ENCODE measurements at places on chromosomes 11 and 22. TPM values are rescaled to one million over a fixed set of nuclear protein-coding genes. Genes with fewer than 3 reads are reported as not detected.

DNA sequence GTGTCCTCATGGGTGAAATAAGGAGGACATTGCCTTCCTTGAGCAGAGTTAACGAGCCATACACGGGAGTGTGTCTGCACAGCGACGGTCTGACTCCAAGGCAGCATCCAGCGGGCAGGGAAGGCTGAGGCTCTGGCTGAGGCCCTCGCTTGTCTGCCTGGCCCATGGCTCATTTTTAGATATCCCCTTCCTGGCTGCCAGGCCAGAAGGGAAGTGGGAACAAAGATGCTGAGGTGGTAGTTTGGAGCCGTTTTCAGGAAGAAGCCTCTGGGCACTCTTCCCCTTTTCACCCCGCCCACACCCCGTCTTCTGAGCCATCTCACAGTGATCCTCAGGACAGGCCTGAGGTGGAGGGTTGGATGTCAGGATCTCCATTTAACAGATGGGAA is 3.0 kb upstream of the SLCO2B1 start:
- H3K36me3 ChIP-seq = no peaks in the 10 kb centered on the region
- no peak overlapping the region for H3K4me3 ChIP-seq
- DNase-seq = no peak
- H3K27me3 ChIP-seq = no peaks in the 10 kb centered on the region
- peaks cover 18% of the 10 kb centered on the region for H3K4me1 ChIP-seq

GRCh38 chr22:28443526-28443876 is 236.1 kb downstream of the TTC28 start:
- H3K36me3 ChIP-seq = no peaks in the 10 kb centered on the region
- peaks cover 12% of the 10 kb centered on the region for H3K4me1 ChIP-seq
- no peak overlapping the region for H3K4me3 ChIP-seq
- no peak overlapping the region for H3K27ac ChIP-seq

DNA sequence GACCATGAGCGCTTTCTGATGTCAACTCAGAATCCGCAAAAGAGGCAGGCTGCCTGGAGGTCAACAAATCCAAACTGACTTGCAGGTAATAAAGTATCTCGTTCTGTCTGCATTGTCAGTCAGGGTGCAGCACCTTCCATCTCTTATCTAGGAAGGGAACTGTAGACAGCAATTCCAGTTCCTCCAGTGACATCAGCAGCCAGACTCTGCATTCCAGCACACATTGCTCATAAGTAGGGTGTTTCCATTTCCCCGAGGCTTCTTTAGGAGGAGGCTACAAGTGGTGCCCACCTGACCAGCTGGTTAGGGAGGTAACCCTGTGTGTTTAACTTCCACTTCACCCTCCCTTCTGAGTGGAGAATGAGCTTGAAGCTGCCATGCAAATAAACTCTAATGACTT is 53.3 kb downstream of the NTM start:
- no peaks in the 10 kb centered on the region for H3K27me3 ChIP-seq
- H3K27ac ChIP-seq = no peak overlapping the region
- H3K4me1 ChIP-seq = no peaks in the 10 kb centered on the region
- H3K4me3 ChIP-seq = no peak overlapping the region

GRCh38 chr22:30712094-30712493 is 17.4 kb downstream of the OSBP2 start:
- DNase-seq = no peak
- H3K36me3 ChIP-seq = no peaks in the 10 kb centered on the region
- no peaks in the 10 kb centered on the region for H3K4me1 ChIP-seq
- H3K27me3 ChIP-seq = no peaks in the 10 kb centered on the region

GRCh38 chr11:69088676-69089146 is 40.0 kb downstream of the TPCN2 start:
- no peaks in the 10 kb centered on the region for H3K27me3 ChIP-seq
- DNase-seq = peak; percentile 46
- H3K27ac ChIP-seq = no peak overlapping the region
- H3K4me3 ChIP-seq = no peak overlapping the region
- H3K4me1 ChIP-seq = no peaks in the 10 kb centered on the region
- H3K36me3 ChIP-seq = peaks cover 5% of the 10 kb centered on the region

GRCh38 chr22:38981005-38981991 is 849 bp upstream of the APOBEC3B start:
- DNase-seq = no peak
- peak overlapping the region; percentile 21 for H3K27ac ChIP-seq
- H3K36me3 ChIP-seq = no peaks in the 10 kb centered on the region

- H3K4me1 ChIP-seq = peaks cover 4% of the 10 kb centered on the region
- H3K27me3 ChIP-seq = no peaks in the 10 kb centered on the region
- no peaks in the 10 kb centered on the region for H3K36me3 ChIP-seq
These were observed 21.5 kb downstream of the PLEKHB1 start for GRCh38 chr11:73667891-73668290.

DNA sequence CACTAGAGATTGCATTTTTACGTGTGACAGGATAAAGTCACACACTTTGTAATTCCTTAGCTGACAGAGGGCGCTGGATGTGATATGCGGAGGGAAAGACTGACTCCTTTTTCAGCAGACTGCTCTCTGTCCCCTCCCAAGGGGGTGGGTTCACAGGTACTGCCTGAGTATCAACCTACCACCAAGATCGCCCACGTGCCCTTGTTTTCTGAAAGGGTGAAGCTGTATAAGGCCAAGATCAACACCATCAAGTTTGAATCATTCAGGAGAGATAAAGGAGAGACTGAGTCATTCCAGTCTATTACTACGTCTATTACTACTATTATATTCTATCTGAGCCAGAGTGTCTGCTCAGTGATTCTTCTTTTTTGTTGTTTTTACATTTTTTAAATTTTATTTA is 30.7 kb downstream of the BUD13 start:
- no peak overlapping the region for H3K4me3 ChIP-seq
- H3K27ac ChIP-seq = no peak overlapping the region
- H3K27me3 ChIP-seq = no peaks in the 10 kb centered on the region
- H3K4me1 ChIP-seq = no peaks in the 10 kb centered on the region
- H3K36me3 ChIP-seq = peaks cover 5% of the 10 kb centered on the region

DNA sequence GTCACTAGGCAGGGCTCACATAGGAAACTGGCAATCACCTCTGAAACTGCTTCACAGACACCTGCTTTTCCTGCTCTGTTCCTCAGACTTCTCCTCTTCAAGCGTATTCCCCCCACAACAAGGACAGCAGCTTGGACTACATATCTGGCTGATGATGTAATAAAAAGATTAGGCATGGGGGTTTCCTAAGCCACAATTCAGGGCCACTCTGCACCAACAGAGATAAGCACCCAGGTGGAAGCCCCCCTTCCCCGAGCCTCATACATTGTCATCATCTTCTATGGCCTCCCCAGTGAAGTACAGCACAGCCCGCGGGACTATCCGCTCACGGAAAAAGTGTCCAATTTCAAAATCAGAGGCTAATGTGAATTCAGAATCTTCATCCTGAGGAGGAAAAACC is 25.0 kb upstream of the PHLDA2 start:
- peaks cover 98% of the 10 kb centered on the region for H3K36me3 ChIP-seq
- H3K4me1 ChIP-seq = peaks cover 19% of the 10 kb centered on the region
- H3K4me3 ChIP-seq = no peak overlapping the region

Gene ZNF280B
- total RNA-seq = 2.2 TPM

Gene NUP160
- 62.2 TPM for total RNA-seq

Gene CLMP
- total RNA-seq = 0.55 TPM

Gene IGLL5
- total RNA-seq = not detected

Gene CCDC134
- 23.2 TPM for total RNA-seq

Gene WBP2NL
- total RNA-seq = 3.5 TPM

Gene SHISA8
- total RNA-seq = not detected

All from CD4-positive, alpha-beta memory T cell (primary cell).